ENCODE measurements at places on chromosomes 16 and 17.

DNA sequence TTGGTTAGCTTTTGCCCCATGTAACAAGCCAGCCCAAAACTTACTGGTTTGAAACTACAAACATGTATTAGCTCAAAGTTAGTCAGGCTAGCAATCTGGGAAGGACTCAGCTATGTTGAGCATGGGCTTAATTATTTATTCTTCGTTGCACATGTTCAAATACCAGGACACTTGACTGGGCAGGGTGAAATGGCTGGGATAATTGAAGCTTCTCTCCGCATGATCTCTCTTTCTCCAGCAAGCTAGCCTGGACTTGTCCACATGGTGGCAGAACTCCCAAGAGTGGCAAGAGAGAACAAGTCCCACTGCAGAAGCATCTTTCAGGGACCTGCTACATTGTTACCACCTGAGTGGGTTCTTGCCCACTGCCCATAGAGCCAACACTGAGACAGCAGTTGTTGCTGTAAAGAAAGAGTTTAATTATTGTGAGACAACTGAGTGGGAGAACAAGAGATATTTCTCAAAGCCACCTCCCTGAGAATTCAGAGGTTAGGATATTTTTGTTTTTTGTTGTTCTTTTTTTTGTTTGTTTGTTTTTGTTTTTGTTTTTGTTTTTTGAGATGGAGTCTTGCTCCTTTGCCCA, 16.8 kb upstream of the ATF7IP2 start:
- DNase-seq, result no peak

- DNase-seq, result no peak
Measured at GRCh38 chr17:64784353-64785010, 122.4 kb upstream of the SMURF2 start.

- DNase-seq, result no peak
Measured at GRCh38 chr17:69246726-69247375, 18.2 kb upstream of the ABCA10 start.

DNA sequence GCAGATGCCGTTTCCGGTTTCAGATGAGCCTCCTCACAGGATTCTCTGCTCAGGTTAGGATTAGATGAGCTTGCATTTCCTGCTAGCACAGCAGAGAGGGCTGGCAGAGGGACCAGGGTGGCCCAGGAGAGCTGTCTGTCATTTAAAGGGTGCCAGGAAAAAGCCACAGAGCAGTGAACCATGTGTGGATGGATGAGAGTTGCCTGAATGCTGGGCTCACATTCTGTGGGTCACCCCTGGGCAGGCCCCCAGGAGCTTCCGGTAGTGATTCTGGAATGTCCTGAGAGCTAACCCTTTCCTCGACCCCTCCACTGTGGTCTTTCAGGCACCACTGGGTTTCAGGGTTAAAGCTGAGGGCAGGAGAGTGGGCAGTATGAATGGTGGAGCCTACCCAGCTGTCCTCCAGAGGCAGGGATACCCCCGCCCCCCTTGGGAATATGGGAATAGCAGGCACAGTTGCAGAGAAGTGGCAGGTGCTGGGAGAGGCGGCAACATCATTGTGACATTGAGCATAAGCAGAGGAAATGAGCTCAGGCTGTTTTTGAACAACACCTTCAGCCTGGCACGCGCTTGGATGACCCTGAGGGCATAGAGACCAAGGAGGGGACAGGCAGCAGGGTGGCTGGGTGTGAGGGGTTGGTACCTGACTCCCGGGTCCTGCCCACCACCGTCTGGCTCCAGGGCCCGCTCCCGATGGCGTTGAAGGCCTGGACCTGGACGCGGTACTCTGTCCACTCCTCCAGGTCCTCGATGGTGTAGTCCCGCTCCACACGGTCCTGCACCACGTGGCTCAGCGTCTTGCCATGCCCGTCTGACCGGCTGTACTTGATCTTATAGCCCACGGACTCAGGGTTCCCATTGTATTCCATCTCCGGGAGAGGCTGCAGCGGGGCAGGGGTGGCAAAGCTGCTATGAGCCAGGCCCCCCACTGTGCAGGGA, 83.0 kb upstream of the CDC42EP4 start:
- no peak for DNase-seq
